ENCODE measurements at places on chromosomes 13 and 19. TPM values are rescaled to one million over a fixed set of nuclear protein-coding genes. Genes with fewer than 3 reads are reported as not detected.

DNA sequence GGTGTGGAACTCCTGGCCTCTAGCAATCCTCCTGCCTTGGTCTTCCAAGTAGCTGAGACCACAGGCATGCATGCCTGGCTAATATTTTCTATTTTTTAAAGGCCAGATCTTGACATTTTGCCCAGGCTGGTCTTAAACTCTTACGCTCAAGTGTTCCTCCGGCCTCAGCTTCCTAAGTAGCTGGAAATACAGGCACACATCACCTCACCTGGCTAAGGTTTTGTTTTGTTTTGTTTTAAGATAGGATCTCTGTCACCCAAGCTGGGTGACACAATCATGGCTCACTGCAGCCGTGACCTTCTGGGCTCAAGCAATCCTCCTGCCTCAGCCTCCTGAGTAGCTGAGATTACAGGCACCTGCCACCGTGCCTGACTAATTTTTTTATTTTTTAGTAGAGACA lies 5.5 kb upstream of the RLN3 start:
- DNase-seq: no peak

- no peak for DNase-seq
These were observed 90.1 kb downstream of the SERP2 start for GRCh38 chr13:44463759-44464158.

GRCh38 chr19:33382982-33383381 lies 9.5 kb downstream of the CEBPG start:
- DNase-seq: no peak

DNA sequence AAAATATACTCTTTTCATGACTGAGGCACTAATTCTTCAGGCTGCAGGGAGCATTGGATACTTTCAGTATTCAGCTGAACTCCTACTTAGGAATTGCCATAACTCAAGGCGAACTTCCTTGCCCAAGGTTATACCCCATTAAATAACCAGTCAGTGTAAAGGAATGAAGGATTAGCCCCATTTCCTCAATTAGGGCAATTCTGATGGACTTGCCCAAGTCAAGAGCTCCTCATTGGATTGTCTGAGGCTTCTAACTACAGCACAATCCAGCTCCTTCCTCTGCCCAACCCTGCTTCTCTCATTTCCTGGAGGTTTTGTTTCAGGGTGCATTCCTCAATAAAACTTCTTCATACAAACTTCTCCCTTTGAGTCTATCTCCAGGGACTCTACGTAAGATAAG lies 329.2 kb downstream of the LIG4 start:
- no peak for DNase-seq

The ADGRE3 gene
- not detected for total RNA-seq
